ENCODE measurements at places on chromosomes 12 and 14.

DNA sequence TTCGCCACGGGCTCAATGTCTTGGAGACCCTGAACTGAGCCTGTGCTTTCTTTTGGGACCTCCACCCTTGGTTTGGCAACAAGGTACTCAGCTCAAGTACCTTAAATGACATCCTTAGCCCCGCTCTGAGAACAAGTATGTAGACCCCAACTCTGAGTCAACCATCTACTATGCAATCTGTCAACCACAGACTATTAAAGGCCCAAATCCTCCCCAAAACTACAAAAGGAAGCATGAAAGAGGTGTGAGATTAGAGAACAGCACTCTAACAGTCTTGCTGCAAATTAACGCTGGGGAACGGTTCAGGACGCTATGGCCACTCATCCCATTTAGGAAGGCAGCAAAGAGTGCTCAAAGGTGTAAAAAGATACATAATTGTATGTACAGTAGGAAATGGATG is 52.1 kb downstream of the CCDC88C start:
- no peak for DNase-seq

GRCh38 chr12:116244474-116245090 is 32.9 kb downstream of the MED13L start:
- no peak for DNase-seq

DNA sequence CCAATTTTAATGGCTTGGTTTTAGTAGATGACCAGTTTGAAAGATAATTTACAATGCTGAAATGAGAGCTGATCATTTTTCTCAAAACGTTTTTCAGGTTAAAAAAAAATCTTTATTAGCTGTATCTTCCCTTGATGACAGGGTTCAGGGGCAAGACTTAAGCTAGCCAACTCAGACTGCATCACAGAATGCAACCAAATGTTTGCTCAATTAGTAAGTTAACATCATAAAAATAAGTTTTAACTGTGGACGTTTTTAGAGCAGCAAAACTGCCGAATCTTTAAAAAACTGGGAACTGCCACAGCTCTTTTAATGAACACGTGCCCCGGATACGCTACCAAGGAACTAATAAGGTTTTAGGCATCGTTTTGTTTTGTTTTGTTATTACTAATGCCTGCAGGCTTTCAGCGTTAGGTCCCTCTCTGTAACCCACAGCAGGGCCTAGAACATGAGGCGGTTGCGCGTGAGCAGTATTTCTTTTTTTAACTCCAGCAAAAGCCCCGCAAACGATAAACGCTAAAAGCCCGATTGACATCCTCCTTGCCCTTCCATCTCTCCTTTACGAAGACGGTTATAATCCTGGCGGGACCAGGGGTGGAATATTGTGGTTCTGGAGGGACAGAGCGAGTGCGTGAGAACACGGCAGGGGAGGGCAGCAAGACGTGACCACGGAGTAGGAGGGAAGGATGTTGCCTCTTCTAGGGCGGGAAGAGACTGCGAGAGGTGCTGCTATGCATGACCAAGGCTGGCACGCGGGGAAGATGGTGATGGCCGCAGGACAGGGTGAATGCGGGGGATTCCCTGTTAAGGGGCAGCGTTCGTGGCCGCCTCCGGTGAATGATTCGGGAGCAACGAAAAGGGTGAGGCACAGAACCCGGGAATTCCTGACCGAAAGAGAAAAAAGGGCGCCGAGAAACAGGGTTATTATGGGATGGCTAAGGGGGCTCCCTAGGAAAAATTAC is 652 bp downstream of the SUPT16H start:
- peak; percentile 43 for DNase-seq

GRCh38 chr14:65926504-65926903 is 514.0 kb downstream of the FUT8 start:
- no peak for DNase-seq

GRCh38 chr14:20662968-20663732 is 21.2 kb upstream of the RNASE4 start:
- DNase-seq = peak; percentile 74
